ENCODE measurements at places on chromosomes 7 and 10.

DNA sequence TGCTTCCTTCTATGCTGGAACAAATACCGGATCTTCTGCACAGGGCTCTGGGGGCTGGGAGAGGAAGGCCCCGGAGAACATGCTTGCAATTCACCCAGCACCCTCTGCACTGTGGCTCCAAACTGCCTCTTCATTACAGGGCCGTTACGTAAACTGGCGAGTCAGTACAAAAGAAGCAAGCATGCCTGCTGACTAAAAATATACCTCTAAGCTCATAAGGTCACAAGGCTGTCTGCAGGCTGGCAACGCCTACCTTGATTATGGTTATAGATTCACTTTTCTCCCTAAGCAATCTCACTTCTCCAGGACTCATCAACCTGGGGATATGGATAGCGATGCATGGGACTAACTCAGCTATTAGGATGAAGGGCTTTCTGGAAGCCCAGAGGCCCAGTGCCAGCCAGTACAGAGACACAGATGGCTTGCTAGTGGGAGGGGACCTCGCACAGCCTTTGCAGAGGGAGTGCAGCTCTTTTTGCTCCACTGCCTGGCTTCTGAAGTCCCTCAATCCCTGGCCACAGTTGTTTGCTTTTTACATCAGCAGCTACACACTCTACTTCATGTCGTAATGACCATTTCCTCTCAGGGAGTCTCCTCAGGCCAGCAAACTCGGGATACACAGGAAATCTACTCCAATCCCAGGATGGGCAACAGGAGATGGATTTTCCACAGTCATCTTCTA is 96.1 kb downstream of the SH3PXD2A start:
- no peak for DNase-seq

DNA sequence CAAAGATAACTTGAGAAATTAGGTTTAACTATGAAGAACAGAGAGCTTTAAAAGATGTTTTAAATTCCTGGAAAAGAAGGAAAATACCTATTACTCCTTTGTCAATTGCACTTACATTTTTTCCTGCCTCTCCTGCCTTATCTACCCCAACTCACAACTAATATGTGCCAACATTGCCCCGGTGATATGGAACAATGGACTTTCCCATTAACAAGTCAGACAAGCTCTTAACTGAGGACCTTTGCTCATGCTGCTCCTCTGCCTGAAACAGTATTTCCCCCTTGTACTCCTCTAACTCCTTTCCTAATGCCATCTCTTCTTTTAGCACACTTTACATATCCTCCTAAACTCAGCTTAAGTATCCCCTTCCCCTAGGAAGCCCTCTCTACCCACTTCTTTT is 4.8 kb upstream of the ACTA2 start:
- no peak for DNase-seq

GRCh38 chr7:113200281-113200680 is 81.9 kb upstream of the SMIM30 start:
- DNase-seq = no peak

DNA sequence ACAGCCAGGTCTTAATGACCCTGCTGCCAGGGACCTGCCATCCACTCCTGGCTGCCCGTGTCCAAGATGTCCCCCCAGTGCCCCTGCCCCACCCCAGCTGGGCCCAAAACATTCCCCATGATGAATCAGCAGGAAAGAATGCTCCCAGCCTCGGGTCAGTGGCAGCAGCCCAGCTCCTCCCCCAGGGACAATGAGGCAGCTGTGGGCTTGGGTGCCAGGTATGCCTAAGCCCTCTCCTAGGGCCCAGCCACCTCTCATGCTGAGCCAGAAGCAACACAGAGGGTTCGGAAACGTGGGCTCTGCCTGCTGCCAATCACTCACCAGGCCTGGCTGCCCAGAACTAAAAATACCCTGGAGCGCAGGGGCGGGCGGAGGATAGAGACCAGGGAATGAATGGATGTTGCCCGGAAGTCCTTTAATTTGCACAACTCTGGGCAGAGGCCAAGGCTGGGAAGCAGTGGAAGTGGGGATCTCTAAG is 1.5 kb upstream of the LOXL4 start:
- no peak for DNase-seq

- no peak for DNase-seq
Measured at GRCh38 chr10:53023411-53023810, 250.8 kb upstream of the MBL2 start.

DNA sequence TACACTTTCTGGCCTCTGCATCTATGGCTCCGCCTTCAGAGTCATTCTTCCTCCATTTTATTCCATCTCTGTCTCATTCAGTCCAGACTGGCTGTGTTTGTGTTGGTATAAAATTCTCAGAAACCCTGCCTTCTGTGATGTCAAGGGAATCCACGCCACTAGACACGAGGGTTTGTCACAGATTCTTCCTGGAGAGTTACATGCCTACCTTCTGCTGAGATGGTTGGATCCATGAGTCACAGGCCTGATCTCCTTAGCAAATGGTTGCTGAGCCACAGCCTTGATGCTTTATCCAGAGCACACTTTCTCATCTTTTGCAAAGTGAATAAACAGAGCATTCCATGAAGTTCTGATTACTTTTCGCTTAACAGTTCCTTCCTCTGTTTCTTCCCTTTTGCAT is 35.9 kb upstream of the TSPAN33 start:
- no peak for DNase-seq

- no peak for DNase-seq
Measured at GRCh38 chr10:73997461-73997786, 492 bp upstream of the VCL start.

- DNase-seq = no peak
Measured at GRCh38 chr7:110762546-110763225, 328.2 kb upstream of the LRRN3 start.

DNA sequence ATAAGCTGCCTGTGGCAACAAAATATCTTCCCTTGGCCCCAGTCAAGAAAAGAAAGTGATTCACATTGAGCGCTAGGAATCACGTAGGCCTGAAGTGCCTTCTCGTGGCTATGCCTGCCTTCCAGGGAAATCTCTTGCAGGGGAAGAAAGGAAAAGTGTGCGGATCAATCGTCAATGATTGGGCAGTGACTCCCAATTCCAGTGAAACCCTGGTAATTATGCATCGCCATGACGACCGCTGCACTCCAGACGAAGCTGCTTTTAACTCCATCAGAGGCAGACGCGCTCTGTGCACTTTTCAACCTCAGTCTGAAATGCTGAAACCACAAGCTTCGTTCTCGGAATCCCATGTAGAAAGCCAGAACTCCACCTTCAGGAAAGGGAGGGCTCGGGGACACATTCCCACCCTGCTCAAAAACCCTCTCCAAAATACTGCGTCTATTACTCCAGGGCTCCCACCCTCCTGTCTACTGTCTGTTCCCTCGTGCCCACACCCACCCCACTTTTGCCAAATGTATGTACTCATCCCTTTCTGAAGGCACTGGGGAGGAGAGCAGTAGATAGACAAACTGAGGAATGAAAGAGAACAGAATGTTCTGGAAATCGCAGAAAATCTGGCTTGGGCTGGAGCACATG is 24.2 kb upstream of the PRKAG2 start:
- no peak for DNase-seq

DNA sequence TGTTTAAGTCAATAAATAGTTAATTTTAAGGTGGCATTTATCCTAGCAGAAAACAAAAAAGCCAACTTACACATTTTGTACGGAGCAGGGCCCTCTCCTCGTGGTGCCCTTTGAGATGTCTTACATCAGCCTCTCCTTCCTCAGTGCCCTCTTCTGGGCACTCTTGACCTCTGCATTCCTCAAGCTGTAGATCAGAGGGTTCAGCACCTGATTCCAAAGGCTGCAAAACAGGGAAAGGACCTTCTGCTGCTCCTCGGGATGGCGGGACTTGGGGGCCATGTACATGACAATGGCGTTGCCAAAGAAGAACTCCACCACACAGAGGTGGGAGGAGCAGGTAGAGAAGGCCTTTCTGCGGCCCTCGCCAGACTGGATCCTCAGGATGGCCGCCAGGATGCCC is 4.6 kb upstream of the OR2A14 start:
- DNase-seq = no peak

DNA sequence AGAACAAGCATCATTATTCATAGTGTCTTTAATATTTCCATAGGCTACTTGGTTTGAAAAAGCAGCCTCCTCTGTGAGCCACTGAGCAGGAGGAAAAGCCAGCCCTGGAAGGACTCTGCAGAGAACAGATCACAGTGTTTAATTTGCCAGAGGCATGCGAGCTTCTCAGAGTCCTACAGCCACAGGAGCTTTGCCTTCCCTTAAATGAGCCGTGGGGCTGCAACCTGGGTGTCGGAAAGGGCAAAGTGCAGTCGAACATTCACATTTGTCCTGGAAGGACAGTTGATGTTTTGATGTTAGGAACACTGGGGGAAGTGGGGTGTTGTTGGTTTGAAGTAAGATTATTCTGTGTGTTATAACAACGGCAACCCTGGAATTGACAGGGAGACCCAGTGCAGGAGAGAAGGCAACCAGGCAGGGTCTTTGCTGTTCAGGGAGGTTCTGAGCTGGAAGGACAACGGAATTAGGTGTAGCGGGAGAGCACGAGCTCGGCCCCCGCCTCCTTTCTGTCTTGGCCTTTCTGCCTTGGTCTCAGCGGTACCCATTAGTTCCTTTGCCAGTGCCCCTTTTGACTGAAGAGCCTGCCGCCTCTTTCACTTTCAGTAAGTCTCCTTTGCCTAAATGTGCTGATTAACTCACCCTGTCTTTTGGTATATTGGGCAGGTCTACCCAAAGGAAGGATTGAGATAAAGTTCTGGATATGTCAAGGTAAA is 192.3 kb upstream of the PITRM1 start:
- DNase-seq = no peak

GRCh38 chr7:155532792-155533119 is 13.6 kb downstream of the CNPY1 start:
- DNase-seq = no peak

GRCh38 chr10:75465450-75465827 is 34.0 kb downstream of the LRMDA start:
- no peak for DNase-seq

- DNase-seq = no peak
Measured at GRCh38 chr7:1516586-1517251, 12.5 kb upstream of the INTS1 start.

- DNase-seq = no peak
Measured at GRCh38 chr10:125407557-125407956, 247.2 kb upstream of the CTBP2 start.

- DNase-seq = no peak
Measured at GRCh38 chr7:157499835-157500153, 163.0 kb downstream of the DNAJB6 start.

- no peak for DNase-seq
Measured at GRCh38 chr7:32091608-32092210, 21.5 kb upstream of the PDE1C start.

- no peak for DNase-seq
Measured at GRCh38 chr7:20980668-20981264, 194.1 kb upstream of the SP8 start.

- DNase-seq = no peak
Measured at GRCh38 chr10:19449860-19450259, 366.4 kb upstream of the PLXDC2 start.

- no peak for DNase-seq
Measured at GRCh38 chr7:157357129-157358040, 20.6 kb downstream of the DNAJB6 start.

- DNase-seq = no peak
Measured at GRCh38 chr7:138607216-138608126, 93.7 kb downstream of the SVOPL start.

- DNase-seq = no peak
Measured at GRCh38 chr10:27743012-27743876, 2.4 kb downstream of the MKX start.

DNA sequence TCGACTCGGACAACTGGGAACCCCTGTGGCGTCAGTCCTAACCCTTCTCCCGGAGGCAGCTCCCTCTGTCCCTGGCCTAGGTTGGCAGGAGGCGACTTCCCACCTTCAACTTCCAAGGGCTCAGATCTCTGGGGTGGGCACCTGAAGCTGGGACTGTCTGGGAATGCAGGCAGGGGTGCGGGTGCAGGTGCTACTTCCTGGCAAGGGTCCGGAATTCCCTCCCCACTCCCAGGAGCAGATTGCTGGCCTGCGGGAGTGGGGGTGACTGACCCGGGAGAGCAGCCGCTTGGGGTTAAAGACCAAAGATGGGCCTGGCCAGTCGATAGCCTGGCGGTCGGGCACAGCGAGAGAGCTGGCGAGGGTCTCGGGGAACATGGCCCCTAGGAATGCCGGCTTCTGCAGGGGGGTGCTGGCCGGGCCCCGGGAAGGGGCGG is 387 bp downstream of the EPHA1 start:
- DNase-seq = no peak

DNA sequence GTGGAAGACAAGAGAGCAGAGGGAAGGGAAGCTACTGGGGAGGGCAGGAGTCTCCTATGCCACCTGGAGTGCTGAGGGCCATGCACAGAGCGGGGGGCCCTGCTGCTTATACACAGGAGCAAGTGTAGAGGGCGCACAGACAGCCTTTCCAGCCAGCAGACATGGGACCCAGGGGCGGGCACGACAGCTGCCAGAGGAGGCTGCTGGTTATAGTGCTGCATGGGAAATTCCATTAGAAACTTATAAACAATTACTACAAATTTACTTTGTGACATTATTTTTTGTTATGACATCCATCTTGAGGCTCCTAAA is 90.5 kb downstream of the WDFY4 start:
- no peak for DNase-seq

GRCh38 chr7:48154792-48155413 is 16.4 kb upstream of the ABCA13 start:
- DNase-seq = no peak

GRCh38 chr10:107437921-107438320 is 273.4 kb upstream of the SORCS1 start:
- no peak for DNase-seq

GRCh38 chr10:58531084-58531695 is 18.5 kb downstream of the BICC1 start:
- DNase-seq = no peak

DNA sequence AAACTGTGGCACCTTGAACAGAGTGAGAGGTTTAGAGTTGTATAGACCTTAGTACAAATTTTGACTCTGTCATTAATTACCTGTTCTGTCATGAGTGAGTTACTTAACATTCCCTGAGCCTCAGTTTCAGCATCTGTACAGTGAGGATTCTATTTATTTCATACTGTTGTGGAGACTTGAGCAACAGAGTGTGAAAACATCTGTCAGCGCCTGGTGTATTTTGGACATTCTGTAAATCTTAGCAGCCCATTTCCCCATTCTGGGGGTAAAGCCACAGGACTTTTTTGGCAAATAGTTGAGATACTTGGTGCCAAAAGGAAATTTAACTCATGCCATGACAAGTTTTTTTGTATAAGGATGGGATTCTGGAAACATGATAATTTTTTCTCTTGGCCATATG is 94.8 kb downstream of the AUTS2 start:
- no peak for DNase-seq

GRCh38 chr10:119634219-119634544 is 17.0 kb upstream of the BAG3 start:
- no peak for DNase-seq

- no peak for DNase-seq
Measured at GRCh38 chr10:29471544-29471859, 163.3 kb downstream of the SVIL start.

GRCh38 chr7:39465055-39465929 is 100.9 kb upstream of the YAE1 start:
- DNase-seq = no peak

DNA sequence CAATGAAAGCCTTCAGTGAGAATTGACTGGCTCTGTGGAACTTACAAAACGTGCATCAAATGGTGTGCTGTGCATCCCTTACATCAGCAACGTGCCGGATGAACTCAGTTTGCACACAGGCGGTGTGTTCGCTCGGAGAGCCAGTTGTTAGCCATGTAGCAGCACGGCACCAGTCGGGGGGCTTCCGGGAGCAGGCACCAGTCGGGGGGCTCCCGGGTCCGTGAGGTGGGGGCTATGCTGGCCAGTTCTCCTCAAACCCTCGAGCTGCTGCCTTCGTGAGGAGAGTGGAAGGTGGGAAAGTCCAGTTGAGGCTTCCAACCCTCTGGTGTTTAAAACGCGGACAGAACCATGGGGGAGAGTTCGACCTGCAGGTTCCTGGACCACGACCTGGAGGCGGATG is 34.9 kb upstream of the UTF1 start:
- no peak for DNase-seq

Measured in NCI-H524 treated with DMSO at 0.1 percent for 48 hours (cell line).